ENCODE measurements at places on chromosomes 2 and 18.

DNA sequence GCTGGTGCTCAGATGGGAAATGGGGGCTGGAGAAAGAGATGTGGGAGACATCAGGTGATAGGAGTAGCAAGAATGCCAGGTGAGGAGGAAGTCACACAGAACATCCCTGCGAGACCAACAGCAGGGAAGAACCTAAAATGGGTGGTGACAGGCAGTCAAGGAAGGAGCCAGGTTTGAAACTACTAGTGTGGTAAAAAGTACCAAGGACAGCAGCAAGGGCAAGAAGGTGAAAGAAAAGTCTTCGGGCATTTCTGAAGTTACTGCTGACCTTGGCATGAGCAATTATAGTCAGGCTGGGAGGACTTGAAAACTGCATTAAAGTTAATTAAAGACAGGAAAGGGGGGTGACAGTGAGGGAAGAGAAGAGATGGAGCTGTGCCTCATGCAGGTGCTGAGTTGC lies 410.4 kb downstream of the RAD51AP2 start:
- no peak for DNase-seq

DNA sequence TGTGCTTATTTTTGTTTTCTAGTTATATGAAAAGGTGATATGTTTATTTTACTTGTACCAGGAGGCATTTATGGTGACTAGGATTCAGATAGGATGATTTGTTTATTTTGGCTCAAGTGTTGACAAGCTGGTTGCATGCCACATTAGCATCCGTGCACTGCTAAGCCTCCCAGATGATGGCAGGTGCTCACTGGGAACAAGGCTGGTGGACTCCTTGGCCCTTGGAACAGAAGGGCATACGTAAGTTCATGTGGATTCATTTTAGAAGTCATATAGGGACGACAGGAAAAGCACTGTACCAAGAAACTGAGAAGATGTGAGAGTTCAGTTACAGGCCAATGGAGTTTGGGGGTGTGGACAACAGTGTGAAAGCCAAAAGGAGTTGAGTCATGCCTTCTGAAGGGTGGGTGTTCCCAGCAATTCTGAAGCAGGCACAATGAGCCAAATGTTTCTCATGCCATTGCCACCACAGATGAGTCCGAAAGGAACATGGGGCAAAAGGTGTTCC lies 166.2 kb downstream of the PHLPP1 start:
- DNase-seq = peak; percentile 95

DNA sequence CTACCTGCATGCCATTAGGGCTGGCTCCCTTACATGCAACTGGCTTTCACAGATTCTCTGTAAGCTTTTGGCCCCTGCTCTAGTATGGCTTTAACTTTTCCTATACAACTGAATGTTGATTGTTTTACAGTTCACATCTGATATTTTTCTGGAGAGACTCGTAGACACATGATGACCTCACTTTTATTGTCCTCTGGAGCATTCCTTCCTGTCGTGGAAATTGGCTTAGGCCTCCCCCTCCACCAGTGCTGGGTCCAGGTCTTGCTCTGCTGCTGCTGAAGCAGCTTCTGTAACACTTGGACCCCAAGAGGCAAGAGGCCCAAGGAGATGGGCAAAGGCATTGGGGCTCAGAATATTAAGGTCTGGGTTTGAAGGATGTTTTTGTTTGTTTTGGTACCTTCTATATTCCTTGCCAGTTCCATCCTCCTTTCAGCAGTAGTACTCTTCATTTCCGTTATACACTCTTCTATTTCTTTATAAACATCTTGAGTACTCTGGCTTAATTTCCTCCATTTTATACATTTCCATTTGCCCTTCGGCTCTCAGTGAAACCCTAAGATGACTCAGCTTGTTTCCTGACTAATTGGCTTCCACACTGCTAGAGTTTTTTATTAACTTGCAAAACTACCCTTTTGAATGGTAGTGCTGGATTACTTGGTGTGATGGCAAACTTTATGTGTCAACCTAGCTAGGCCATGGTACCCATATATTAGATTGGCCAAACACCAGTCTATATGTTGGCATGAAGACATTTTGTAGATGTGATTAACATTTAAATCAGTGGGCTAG lies 219.8 kb downstream of the CDCA7 start:
- DNase-seq = peak; percentile 35

DNA sequence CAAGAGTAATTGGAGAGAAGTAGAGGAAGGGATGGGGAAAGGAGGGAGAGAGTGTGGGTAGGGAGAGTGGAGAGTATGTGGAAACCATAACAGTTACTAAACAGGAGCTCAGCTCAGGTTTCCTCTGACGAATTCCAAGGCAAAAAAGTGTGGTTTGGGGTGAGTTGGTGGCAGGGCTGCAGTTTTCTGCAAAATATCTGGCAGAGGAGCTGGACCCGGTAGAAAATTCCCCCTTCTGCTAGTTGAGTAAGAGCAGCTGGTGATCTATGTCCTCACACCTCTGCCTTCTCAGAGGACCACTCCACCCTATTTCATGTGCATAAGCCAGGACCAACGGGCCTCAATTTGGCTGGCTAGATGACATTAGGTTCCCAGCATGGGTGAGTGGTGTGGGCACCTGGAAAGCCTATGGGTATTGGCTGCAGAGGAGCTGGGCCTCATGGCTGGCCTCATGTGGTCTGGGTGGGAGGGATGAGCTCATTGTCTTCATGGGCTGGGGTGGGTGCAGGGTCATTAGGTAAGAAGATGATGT lies 13.2 kb downstream of the NRP2 start:
- DNase-seq = peak; percentile 55

GRCh38 chr18:50189160-50189559 lies 5.8 kb downstream of the MYO5B start:
- DNase-seq = no peak

GRCh38 chr2:44652701-44653100 lies 288.8 kb upstream of the SIX3 start:
- DNase-seq = no peak

DNA sequence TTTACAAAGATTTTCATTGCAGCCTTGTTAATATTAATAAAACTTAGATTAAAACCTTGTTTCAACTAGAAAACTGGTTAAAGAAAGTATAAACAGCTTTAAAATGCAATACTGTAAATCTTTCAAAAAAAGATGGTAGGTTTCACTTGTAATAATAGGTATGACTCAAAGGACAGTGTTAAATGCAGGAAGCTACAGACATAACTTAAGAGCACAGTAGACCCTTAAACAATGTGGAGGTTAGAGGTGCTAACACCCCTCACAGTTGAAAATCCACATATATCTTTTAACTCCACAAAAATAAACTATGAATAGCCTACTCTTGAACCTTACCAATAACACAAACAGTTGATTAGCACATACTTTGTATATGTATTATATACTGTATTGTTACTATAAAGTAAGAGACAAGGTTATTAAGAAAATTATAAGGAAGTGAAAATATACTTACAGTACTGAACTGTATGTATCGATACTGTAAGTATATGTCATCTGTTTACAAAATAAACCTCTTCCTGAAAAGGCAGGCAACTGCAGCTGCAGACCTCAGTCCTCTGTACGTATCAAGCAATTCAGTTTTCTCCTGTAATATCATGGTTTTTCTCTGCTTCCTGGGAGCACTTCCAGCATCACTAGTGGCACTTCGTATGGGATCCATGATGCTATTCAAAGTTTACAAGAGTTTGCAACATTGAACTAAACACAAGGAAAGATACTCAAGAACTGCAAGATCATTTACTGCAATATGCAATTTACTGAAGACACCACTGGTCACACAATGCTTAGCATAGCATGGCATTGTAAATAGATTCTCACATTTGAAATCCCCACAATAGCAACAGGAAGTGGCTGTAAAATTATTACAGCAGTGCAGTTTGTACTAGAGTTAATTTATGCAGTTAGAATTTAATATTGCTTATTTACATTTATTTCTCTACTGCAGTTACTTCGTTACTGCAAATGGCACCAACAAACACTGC lies 610.5 kb upstream of the LRRTM4 start:
- DNase-seq = no peak

- peak; percentile 55 for DNase-seq
Measured at GRCh38 chr2:122805346-122805745, 1049.9 kb downstream of the TSN start.

DNA sequence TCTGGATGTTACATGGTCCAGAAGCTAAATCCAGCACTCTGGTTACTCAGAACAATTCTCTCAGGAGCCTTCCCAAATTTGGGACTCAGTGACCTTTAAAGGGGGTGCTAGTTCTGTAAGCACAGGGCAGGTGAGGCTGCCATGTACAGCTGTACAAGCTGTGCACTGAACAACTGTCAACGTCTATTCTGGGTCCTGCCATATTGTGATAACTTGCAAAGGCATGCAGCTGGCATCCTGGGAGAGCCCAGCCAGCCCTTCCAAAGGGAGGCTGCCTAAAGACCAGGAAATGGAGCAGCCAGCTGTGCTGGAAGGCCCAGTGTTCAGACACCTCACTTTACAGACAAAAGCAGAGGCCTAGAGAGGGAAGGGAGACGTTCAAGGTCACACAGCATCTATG lies 204.8 kb downstream of the KLHL29 start:
- peak; percentile 7 for DNase-seq

DNA sequence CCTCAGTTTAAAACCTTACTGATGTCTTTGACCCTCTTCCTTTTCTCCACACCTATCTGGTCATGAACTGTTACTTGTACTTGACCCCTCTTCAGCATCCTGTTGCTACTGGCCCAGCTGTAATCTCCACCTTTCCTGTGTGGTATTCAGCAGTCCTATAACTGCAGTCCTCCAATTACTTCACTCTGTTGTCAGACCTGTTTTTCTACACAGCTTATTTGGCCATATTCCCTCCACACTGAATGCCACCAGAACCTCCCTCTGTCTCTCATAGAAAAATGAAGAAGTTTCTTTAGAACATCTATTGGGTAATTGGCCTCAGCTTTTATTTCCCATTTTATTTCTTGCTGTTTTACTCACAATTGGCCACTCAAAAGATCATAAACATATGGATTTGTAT lies 155.4 kb downstream of the ASXL3 start:
- DNase-seq = no peak

- DNase-seq = no peak
Measured at GRCh38 chr2:237472187-237472712, 14.8 kb upstream of the MLPH start.

DNA sequence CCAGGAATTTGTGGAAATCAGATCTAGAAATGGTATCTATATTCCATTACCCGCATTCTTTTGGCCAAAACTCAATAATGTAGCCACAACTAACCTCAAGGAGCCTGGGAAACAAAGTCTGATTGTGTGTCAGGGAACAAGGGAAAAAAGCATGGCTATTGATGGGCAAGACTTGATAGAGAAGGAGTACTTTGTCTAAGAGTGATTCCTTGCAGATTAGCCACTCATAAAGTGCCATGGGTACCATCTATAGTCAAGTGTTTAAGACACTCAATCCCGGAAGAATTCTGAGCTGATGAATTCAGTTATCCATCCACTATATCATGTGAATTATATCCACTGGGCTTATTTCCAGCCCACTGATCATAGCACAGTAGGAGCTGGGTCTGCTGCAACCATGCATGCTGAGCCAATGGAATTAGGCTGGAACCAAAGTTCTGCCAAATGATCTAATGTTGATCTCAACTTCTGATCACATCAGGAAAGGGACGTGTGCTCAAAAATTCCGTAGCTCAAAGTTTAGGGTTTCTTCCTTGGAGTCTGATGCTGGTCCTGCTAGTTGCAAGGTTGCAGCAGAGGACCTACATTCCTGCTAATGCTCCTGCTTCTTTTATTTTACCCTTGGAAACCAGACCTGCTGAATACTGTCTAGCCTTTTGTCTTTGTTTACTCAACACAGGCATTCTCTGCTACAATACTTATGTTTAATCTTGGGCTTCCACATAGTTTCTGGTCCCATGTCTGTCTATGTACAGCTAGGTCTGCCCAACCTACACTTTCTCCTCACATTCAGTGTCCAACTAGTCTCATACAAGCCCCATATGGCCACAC lies 629.7 kb downstream of the IRS1 start:
- no peak for DNase-seq

- DNase-seq = no peak
Measured at GRCh38 chr2:227363756-227364155, 15.3 kb downstream of the TM4SF20 start.

DNA sequence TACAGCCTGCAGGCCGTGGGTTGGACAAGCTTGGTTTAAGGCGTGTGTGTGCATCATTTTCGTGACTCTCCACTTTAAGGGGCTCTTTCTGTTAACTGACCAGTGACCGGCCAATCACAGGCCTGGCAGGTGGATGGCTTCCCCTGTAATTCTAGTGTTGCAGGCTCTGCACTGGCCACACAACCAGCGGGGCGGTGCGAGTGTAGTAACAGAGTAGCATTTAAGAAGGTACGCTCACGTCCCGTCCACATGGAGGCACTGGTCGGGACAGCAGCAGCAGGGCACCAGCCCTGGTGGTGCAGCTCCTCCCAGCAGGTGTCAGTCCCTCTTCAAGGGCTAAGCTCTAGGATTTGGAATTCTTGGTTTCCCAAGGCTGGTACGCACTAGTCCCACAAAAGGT lies 8.0 kb upstream of the ANO7 start:
- no peak for DNase-seq

GRCh38 chr2:233441161-233442027 lies 87.1 kb downstream of the DGKD start:
- no peak for DNase-seq

GRCh38 chr2:152542995-152543481 lies 174.2 kb downstream of the PRPF40A start:
- peak; percentile 96 for DNase-seq

- no peak for DNase-seq
Measured at GRCh38 chr18:79487801-79488201, 92.1 kb downstream of the NFATC1 start.

- DNase-seq = no peak
Measured at GRCh38 chr2:175981551-175981950, 20.5 kb downstream of the LNPK start.

- DNase-seq = peak; percentile 50
Measured at GRCh38 chr2:218984239-218985020, 554 bp downstream of the FEV start.

GRCh38 chr2:205989271-205990071 lies 96.5 kb downstream of the INO80D start:
- peak; percentile 22 for DNase-seq

DNA sequence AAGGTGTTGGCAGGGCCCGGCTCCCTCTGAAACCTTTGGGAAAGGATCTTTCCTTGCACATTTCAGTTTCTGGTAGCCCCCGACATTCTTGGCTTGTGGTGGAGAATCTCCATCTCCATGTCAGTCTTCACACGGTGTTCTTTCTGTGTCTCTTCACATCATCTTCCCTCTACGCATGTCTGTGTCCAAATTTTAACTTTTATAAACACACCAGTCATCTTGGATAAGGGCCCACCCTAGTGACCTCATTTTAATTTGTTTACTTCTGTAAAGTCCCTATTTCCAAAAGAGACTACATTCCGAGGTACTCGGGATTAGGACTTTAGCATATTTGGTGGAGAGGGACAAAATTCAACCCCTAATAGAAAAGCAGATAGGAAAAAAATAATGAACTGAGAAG lies 138.4 kb downstream of the GALNT3 start:
- DNase-seq = no peak

- DNase-seq = no peak
Measured at GRCh38 chr2:19868224-19868623, 33.6 kb downstream of the TTC32 start.

GRCh38 chr18:70454704-70455322 lies 166.0 kb downstream of the SOCS6 start:
- DNase-seq = peak; percentile 82

- DNase-seq = no peak
Measured at GRCh38 chr2:1496359-1496821, 83.1 kb downstream of the TPO start.

- no peak for DNase-seq
Measured at GRCh38 chr2:239601880-239602279, 201.1 kb upstream of the HDAC4 start.
